ENCODE measurements at places on chromosomes 6 and 20. TPM values are rescaled to one million over a fixed set of nuclear protein-coding genes. Genes with fewer than 3 reads are reported as not detected.

DNA sequence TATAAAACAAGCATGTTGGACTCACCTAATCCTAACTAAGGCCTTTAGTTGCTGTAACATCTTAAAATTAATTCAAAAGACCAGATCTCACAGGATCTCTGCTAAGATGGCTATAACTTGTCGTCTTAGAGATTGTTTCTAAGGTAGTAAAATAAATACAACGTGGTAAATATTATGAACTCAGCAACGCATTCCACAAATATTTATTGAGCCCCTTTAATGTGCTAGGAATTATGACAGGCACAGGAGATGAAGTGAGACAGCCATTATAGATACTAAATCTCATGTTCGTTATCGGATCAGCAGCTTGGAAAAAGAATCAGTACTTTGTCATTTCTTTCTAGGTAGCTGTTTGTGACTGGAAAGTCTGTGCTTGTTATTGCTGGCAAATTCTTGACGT is 20.9 kb upstream of the MCM3 start:
- DNase-seq = no peak

GRCh38 chr20:2338411-2339066 is 42.2 kb upstream of the TGM6 start:
- no peak for DNase-seq

MYB gene
- 22.5 TPM for total RNA-seq

BCAS1 gene
- total RNA-seq = not detected

STMND1 gene
- not detected for total RNA-seq

Data from naive thymus-derived CD8-positive, alpha-beta T cell (primary cell).